ENCODE measurements at places on chromosomes 2 and 18.

DNA sequence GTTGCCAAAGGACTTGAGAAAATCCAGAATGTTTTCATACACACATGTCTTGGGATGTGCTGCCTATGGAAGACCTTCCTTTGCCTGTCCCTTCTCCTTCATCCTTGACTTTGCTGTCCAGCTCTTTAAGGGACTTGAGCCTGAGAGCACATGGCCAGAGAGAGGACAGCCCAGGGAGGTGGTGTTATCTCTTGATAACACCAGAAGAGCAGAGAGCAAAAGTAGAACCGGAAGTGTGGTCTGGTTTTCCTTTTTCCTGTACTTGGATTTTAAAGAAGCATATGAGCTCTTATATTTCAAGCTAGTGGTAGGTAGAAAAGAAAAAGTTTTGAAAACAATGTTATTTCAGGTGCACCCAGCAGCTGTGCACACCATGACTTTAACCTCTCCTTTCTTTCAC is 94.1 kb upstream of the ZNF532 start:
- no peak for DNase-seq

GRCh38 chr2:106178716-106179115 is 15.4 kb downstream of the UXS1 start:
- DNase-seq: no peak

- no peak for DNase-seq
Measured at GRCh38 chr18:13629841-13630715, 96.3 kb downstream of the FAM210A start.

DNA sequence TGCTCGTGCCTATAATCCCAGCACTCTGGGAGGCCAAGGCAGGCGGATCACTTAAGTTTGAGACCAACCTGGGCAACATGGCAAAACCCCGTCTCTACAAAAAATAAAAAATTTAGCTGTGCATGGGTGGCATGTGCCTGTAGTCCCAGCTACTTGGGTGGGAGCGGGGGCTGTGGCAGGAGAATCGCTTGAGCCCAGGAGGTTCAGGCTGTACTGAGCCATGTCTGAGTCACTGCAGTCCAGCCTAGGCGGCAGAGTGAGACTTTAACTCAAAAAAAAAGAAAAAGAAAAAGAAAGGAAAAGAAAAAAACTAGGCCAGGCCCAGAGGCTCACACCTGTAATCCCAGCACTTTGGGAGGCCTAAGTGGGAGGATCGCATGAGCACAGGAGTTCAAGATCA is 30.8 kb downstream of the TWSG1 start:
- no peak for DNase-seq

DNA sequence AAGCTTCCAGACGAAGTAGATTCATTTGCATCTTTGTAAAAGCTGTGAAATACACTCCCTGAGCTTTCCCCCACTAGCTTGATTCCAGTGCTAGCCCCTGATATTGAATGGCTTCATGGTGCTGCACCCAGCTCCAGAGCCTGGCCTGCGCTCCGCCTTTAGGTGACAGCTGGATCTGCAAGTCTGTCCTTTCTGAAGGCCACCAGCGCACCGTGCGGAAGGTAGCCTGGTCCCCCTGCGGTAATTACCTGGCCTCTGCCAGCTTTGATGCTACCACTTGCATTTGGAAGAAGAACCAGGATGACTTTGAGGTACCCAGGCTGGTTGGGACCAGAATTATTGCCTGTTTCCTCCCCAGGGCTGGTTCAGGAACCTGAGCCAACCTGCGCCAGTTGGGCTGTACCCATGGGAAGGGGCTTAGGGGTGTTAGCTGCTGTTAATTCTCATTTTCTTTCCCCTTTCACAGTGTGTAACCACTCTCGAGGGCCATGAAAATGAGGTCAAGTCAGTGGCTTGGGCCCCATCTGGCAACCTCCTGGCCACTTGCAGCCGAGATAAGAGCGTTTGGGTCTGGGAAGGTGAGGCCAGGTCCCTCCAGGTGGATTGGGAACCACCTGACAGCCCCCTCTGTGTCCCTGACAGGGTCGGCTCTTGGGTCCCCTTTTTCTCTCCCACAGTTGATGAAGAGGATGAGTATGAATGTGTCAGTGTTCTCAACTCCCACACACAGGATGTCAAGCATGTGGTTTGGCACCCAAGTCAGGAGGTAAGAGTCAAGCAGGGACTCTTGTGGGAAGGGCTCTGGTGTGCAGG is 1.3 kb downstream of the CIAO1 start:
- DNase-seq: no peak

DNA sequence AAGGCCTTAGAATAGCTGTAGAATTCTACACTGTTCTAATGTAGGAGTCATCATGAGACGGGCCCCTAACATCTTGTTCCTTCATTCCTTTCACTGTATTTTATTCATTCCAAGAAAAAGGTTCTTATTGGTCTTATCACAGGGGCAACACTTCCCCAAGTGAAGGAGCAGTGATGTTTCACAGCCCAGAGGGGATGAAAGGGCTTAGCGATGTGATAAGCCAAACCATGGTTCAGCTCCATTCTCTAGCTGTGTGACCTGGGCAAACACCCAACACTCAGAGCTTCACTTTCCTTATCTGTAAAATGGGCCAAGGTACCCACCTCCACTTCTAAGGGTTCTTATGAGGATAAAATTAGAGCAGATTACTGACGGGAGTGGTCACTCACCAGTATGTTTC is 25.4 kb upstream of the HS6ST1 start:
- DNase-seq: no peak

GRCh38 chr2:233083782-233084181 is 23.6 kb downstream of the INPP5D start:
- no peak for DNase-seq

- DNase-seq: no peak
Measured at GRCh38 chr2:33893824-33894223, 294.7 kb upstream of the FAM98A start.

DNA sequence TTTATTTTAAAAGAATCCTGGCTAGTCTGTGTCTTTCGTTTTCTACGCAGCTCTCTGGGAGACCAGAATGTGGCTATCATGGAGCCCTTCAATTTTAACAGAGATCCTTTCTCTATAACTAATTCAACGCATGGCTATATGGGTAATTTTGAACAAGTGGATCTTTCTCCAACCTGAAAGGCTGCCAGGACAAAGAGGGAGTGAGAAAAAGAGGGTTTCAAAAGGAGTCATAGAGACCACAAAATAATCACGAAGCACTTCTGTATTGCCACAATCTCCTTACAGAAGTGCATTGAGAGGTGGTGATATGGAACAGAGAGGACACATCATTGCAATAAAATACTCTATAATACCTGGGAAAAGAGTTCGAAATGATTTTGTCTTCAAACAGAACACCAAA is 21.7 kb upstream of the CDH2 start:
- DNase-seq: no peak

DNA sequence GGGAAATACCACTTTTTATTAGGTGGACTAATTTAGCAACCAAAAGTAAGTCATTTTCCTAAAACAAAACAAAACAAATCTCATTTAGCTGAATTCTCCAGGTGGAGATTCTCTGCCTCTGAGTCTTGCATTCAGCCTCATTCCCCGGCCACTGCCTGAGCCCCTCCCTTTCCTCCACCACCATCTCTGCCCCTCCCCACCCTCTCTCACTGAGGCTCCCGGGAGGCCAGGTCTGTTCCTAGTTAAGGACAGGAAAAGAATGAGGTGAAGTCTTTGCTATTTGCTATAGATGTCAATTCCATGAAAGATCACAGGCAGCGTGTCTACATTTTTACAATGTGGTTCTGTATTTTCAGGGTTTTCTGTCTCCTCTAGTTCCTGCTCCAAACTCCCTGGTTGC is 83.0 kb upstream of the SOX11 start:
- no peak for DNase-seq

DNA sequence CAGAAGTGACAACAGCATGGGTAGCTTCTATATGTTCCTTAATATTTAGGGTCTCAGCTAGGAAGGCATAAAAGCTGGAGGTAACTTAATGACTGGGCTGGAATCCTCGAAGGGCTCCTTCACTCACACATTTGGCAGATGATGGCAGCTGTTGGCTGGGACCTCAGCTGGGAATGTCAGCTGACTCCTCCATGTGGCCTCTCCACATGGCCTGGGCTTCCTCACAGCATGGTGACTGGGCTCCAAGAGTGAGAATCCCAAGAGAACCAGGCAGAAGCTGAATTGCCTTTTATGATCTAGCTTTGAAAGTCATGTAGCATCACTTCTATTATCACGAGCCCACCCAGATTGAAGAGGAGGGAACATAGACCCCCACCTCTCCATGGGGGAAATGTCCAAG is 54.9 kb downstream of the TET3 start:
- no peak for DNase-seq

GRCh38 chr18:54357082-54357659 is 487 bp downstream of the STARD6 start:
- DNase-seq: no peak

DNA sequence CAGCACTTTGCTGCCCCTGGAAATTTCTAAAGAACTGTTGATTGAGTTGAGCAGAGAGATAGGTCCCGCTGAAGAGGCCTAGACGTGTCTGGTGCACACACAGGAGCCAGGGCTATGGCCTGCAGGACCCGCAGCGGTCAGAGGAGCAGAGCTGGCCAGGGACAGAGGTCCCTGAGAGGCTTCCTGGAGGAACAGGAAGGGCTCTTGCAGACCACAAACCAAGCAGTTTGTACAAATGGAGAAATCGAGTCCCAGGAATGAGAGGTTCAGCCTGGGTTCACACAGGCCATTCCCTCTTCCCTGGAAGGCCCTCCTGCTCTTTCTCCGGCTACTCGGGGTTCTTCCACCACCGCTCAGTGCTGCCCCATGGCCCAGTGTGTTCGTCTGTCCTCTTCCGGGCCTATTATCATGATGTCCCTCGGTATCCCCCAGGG is 1.2 kb upstream of the BIN1 start:
- no peak for DNase-seq

DNA sequence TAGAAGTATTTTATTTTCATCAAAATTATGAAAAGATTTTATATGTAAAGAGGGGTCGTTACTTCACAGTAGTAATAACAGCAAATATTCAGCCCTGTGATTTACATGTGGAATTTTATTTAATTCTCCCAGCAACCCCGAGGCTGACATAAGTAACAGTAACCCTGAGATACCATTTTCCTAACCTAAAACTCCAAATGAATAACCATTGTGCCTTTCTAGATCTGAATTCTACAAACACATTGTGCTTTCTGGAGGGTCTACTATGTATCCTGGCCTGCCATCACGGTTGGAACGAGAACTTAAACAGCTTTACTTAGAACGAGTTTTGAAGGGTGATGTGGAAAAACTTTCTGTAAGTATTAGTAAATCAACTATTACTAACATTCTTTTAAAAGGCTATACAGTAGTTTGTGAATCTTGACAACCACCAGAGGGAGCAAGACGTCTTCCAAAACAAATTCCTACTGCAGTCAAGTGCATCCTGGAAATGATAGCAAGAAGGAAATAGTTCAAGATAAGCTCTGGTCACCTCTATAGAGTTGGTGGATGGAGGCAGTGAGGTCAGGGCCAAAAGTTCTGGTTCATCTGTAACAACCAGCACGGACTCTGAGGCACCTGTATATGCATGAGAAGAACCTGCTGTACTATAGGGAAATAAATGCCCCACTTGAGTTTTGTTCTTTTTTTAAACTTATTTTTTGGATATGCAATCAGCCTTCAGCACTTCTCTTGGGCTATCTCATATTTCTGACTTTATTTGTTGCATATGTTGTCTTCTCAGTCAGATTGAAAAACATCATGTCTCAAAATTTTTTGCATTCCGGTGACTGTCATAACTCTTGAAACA is 37.4 kb downstream of the ACTR2 start:
- no peak for DNase-seq

DNA sequence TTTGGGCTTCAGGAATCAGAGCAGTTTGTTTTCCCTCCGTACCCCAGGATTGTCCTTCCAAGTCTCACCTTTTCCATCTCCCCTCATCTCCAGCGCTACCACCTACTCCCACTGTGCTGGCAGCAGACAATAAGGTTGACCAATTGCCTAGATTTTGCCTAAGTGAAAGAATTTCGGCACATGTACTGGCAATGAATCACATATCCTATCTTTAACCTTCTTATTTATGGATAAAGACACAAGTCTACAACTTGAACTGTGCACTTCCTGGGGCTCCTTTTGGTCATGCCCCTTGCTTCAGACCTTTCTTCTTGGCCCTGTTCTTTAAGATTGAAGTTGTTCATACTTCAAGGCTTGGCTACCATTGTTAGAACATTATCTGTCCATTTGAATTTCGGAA is 71.4 kb downstream of the KCMF1 start:
- DNase-seq: no peak

- DNase-seq: no peak
Measured at GRCh38 chr18:61569176-61569892, 236.1 kb downstream of the CDH20 start.

- no peak for DNase-seq
Measured at GRCh38 chr2:232386490-232386739, 7.9 kb downstream of the ALPP start.

DNA sequence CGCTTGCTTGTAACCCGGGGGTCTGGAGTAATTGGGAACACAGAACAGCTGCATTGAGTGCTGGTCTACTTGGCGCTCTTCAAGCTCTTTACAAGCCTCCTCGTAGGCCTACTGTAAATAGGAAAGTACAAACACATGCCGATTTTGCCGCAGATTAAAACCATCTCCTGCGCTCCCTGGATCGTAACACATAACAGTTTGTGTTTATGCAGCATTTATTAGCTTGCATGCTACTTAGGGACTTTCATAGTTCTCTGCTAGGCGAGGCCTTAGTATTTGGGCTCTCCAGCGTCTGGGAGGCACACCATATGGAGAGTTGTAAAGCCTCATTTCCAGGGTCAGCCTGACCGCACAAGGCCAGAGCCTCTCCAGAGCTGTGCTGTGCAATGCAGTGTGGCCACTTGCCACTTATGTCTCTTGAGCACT is 84.0 kb upstream of the HAAO start:
- no peak for DNase-seq

GRCh38 chr18:24006712-24007313 is 7.7 kb upstream of the TTC39C start:
- no peak for DNase-seq

DNA sequence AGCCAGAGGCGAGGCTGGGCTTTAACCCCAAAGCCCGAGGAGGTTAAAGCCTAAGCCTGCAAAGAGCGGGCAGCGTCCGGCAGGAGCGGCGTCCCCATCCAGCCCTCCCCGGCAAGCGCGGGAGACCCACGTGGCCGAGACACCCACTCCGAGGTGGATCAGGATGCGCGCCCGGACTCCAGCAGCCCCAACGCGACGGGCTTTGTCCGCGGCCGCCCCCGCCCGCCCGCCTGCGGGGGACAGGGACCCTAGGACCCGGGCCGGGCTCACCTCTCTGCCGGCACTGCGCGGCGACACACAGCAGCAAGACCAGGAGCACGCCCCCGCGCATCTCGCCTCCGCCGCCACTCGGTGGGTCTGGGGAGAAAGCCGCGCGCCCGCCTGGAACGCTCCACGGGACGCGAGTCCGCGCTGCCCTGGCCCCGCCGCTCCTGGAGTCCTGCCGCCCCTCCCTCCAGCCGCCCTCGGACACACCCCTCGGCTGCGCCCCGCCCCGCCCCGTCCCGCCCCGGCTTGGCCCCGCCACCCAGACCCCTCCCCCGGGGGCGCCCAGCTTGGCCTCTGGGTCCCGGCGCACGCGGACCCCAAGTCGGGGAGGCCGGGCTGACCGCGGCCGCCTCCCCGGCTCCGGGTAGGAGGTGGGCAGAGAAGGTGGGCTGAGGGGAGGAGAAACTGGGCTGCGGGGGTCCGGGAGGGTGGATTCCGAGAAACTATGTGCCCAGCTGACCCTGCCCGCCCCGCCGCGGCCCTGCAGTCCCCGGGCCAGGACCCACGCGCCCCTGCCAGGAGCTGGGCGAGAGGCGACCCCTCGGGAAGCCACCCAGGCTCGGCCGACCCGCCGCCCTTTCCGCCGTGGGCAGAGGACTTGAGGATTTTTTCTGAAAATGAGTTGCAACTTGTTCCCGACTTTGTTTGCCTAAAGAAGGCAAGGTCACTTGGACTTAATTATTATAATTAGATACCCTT is at the start of gene LAMA1:
Gene LAMA1 (minus strand): TSS at position 408 of the 966 bp plus-strand sequence. CDS start 77 bp downstream, at position 331.
- DNase-seq: no peak
